Activated CD8-positive, alpha-beta T cell treated with anti-CD3 and anti-CD28 coated beads for 36 hours (primary cell): ENCODE measurements at places on chromosomes 4 and X. TPM values are rescaled to one million over a fixed set of nuclear protein-coding genes. Genes with fewer than 3 reads are reported as not detected.

The GALNTL6 gene
- total RNA-seq, result not detected

The MSX1 gene
- total RNA-seq, result 0.61 TPM

- peak overlapping the region; percentile 88 for H3K4me3 ChIP-seq
- no peaks in the 10 kb centered on the region for H3K36me3 ChIP-seq
- DNase-seq, result no peak
- peaks cover 27% of the 10 kb centered on the region for H3K4me1 ChIP-seq
These were observed 2.1 kb downstream of the GEMIN8 start for GRCh38 chrX:14027511-14028019.

DNA sequence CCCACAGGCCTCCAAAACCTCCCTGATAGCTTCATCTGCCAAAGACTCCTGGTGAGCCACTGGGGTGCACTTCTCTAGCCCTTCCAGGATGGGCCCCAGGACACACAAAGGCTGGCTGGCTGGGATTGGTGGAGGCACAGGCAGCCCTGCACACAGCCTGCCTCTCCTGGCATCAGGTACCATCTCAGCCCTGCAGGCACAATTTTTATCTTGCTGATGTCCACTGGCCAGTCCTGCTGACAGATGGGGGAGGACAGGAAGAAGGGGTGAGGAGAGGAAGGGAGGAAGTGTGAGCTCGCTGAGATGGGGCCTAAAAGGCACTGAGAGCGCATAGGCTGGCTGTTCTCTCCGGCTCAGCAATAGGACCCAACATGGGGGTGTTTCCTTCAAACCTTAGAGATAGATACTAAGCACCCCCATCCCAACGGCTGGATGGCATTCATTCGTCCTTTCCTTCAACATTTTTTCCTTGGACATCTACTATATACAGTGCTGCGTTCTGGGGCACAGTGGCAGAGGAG, 92.7 kb downstream of the PJA1 start:
- H3K4me1 ChIP-seq, result no peaks in the 10 kb centered on the region
- no peaks in the 10 kb centered on the region for H3K36me3 ChIP-seq
- no peak for DNase-seq

GRCh38 chr4:87406462-87406861, 15.5 kb upstream of the HSD17B11 start:
- peaks cover 17% of the 10 kb centered on the region for H3K4me1 ChIP-seq
- no peaks in the 10 kb centered on the region for H3K36me3 ChIP-seq
- peak; percentile 43 for DNase-seq
- peak overlapping the region; percentile 71 for H3K27ac ChIP-seq

- peaks cover 19% of the 10 kb centered on the region for H3K36me3 ChIP-seq
- H3K4me3 ChIP-seq, result peak overlapping the region; percentile 69
- peak overlapping the region; percentile 95 for H3K27ac ChIP-seq
- no peaks in the 10 kb centered on the region for H3K27me3 ChIP-seq
- DNase-seq, result peak; percentile 62
- peaks cover 69% of the 10 kb centered on the region for H3K4me1 ChIP-seq
These were observed 20.4 kb downstream of the TMEM131L start for GRCh38 chr4:153486281-153487151.

DNA sequence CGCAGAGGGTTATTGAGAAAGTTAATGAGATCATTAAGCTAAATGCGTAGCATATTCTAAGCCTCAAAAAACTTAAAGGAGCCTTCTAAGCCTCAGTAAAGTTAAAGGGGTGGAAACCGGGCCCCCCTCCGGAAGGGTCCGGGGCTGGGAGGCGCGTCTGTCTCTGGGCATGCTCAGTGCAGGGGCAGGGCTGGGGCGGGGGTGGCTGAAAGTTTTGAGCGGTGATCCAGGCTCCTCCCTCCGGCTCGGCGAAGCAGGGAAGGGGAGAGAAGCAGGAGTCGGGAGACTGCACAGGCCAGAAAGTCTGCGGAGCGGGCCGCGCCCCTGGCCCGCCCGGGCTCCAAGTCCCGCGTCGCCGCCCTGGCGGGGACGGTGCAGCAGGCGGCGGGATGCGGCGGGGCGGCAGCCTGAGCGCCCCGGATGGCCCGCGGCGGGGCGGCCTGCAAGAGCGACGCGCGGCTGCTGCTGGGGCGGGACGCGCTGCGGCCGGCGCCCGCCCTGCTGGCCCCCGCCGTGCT, at the start of gene EVC:
TSS of gene EVC (plus strand) at position 241 of the 518 bp plus-strand sequence. CDS start at position 421, 180 bp downstream.
- DNase-seq, result peak; percentile 39
- peaks cover 45% of the 10 kb centered on the region for H3K27me3 ChIP-seq
- peak within 1 kb of the TSS; percentile 10 for H3K27ac ChIP-seq
- H3K36me3 ChIP-seq, result no peaks in the 10 kb centered on the region

- H3K27ac ChIP-seq, result no peak overlapping the region
- no peaks in the 10 kb centered on the region for H3K36me3 ChIP-seq
- H3K4me1 ChIP-seq, result no peaks in the 10 kb centered on the region
- peak; percentile 24 for DNase-seq
- no peak overlapping the region for H3K4me3 ChIP-seq
These were observed 845 bp downstream of the ZAR1 start for GRCh38 chr4:48490680-48491513.
